Omental fat pad (tissue), 4 donors: ENCODE measurements at places on chromosomes 1 and 21. TPM values are rescaled to one million over a fixed set of nuclear protein-coding genes. Genes with fewer than 3 reads are reported as not detected.

- no peak for DNase-seq
These were observed 48.4 kb downstream of the WLS start for GRCh38 chr1:68183895-68184294.

DNA sequence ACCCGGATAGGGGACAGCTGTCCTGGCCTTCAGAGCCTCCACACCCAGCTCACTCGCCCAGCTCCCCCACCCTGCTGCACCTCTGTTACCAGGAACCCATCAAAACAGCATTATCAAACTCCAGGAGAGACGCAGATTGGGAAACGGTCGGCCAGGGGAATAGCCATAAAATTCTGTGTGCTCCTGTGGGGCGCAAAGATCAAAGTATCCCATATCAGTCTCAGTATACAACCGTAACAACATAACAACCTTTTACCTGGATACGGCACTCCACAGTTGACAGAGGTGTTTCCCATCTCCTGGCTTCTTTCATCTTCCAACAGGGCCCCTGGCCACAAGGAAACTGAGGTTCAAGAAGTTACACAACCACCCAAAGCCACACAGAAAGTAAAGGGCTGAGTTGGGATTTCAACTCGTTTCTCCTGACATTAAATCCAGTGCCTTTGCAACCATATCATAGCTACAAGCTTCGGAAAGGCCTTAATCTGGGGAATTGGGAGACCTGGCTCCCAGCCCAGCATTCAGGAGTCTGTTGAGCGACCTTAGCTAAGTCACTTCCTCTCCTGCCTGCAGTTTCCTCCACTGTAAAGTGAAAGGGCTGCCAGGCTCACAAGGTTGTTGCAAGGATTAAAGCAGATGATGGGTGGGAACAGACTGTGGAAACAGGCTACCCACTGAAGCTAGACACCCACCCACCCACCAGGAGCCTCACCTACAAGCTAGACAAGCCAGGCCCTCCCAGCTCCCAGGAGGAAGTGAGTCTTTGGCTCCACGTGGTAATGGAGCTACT, 8.1 kb upstream of the EPHB2 start:
- no peak for DNase-seq

GRCh38 chr1:50516056-50516455, 92.8 kb upstream of the DMRTA2 start:
- DNase-seq: no peak

DNA sequence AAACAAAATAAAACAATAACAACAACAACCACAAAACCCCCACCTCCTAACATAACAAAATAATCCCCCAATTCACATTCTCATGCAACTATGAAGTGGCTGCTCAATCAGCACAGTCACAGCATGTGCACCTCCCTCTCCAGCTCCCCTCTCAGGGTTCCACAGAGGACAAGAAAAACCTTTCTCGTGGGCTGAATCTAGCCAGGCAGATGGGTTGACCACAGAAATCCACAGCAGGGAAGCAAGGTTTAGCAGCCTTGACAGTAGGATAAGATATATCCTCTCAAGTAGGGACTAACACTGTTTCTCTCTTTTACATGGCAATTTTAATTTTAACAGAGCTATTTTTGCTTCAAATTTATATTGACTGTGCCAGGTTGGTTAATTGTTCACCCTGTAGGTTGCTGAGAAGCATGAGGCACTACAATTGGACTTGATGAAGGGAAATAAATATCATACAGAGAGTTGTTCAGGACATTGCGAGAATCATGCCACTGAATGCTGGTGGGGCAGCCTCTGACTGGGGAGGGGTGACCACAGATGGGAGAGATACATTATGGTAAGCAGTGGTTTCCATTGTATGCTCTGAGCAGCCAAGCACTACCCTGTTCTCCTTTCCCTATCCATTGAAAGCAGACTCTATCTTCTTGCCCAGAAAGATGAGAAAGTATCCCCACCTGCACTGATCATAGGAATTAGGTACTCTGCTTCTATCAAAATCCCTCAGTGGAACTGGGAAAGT, 535.1 kb downstream of the DPYD start:
- DNase-seq: no peak

DNA sequence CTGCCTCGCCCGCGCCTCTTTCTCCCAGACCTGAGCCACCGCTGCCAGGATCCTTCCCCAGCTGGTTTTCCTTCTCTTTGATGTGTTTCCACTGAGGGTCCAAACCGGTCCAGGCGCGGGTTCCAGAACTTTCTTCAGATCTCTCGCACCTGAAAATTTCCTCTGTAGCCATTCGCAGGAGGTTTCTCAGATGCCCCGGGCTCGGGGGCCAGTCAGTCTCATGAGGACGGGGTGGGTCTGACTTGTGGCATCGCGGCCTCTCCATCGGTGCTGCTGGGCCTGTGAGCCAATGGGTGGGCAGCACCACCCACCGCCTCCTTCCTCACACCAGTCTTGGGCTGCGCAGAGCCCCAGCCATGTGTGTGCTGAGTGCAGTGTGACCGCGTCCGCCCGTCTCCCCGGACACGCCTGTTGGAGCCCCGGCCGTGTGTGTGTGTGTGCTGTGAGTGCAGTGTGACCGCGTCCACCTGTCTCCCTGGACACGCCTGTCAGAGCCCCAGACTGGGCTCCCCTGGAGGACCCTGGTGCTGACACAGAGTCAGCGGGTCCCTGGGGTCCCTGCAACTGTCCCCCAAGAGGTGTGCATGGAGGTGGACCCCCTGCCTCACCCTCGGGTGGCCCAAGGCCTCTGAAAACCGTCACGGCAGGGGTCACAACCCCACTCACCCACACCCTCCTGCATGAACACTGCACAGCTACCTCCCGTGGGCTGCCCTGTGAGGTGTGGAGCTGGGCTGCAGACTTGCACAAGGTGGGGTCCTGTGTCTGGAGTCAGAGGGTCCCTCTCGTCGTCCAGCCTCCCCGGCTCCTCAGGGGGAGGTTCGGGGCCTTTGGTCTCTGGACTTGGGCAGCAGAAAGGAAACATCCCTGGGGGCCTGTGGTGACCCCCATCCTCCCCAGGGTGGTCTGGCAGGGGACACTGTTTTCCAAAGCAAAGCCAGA, 20.2 kb downstream of the COL18A1 start:
- DNase-seq: no peak

GRCh38 chr1:154497026-154497806, 4.8 kb upstream of the TDRD10 start:
- DNase-seq: no peak

DNA sequence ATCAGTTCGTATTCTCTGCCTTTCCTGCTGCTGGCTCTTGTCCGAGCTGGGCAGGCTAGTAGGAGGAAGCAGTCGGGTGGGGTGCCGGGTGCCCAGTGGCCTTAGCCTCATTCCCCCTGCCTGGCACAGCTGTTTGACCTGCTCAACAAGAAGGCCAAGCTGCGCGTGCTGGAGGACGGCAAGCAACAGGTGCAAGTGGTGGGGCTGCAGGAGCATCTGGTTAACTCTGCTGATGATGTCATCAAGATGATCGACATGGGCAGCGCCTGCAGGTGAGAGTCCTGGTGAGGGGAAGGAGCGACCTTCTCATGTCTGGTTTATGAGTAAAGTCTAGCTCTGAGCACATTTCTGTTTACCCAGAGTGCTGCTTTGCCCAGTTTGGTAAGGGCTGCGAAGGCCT, 16.3 kb upstream of the RPS8 start:
- DNase-seq: no peak

DNA sequence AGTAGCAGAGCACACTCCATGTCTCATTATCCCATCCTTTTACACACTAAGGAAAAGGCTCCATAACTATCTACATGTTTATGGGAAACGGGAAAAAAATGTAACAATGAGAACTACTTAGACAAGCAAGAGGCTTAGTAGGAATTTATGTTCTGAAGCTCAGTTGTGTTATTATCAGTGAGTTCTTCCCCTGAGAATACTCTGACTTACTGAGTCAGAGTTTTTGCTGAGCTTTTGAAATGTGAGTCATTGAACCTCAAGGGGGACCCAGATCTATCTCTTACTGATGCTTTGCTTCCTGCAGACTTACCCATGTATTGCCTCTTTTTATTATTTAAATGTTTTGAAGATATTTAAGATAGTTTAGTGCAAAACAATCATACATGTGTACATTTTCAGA, 20.1 kb downstream of the CFHR5 start:
- no peak for DNase-seq

SYT2 gene
- not detected for total RNA-seq

ZBTB37 gene
- 9.7 TPM for total RNA-seq

NID1 gene
- total RNA-seq: 146 TPM
